ENCODE measurements at places on chromosomes 1 and 21. TPM values are rescaled to one million over a fixed set of nuclear protein-coding genes. Genes with fewer than 3 reads are reported as not detected.

RBBP5 gene
- total RNA-seq, result 16.7 TPM

- H3K4me3 ChIP-seq, result no peak overlapping the region
- peaks cover 13% of the 10 kb centered on the region for H3K27me3 ChIP-seq
- peak; percentile 54 for DNase-seq
Measured at GRCh38 chr1:230287674-230288315, 138.3 kb downstream of the PGBD5 start.

DNA sequence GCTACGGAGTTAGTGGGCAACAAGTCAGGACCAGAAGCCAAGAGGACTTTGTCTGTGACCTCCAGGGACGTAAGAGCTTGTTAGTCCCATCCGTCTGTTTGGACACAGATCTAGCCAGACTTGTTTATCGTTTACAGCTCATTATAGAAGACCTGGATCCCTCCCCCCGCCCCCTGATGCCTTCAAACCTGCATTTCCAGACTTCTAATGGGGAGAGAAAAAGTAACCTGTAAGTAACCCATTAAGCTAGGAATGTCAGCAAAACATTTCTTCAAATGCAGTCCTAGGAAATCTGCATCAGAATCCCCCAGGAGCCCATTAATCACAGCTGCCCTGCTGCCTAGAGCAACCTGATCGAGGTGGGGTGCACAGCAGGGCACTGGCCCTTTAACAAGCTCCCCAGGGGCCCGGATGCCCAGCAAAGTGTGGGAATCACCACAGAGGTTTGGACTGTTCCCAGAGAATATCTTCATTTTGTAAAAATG lies 1.4 kb upstream of the MAD2L2 start:
- no peak overlapping the region for H3K27ac ChIP-seq
- H3K4me3 ChIP-seq, result no peak overlapping the region
- no peaks in the 10 kb centered on the region for H3K36me3 ChIP-seq
- no peak for DNase-seq
- peaks cover 38% of the 10 kb centered on the region for H3K27me3 ChIP-seq

DNA sequence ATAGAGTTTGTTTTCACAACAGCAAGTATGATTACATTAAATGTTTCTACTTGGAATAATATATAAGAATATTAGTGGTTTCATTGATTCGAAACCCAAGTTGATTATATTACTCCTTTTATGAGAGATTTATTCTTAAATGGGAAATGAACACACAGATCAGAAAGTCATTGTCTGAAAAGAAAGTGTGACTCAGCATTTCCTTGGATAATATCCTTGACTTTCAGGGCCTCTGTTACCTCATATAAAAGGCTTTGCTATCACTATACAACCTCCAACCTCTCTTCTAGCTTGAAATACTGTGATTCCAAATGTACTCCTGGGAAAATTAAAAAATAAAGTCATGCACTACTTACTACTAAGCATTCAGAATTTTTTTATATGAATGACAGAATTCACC lies 295.3 kb upstream of the LYPLAL1 start:
- H3K4me3 ChIP-seq, result no peak overlapping the region
- H3K36me3 ChIP-seq, result no peaks in the 10 kb centered on the region
- no peak overlapping the region for H3K27ac ChIP-seq
- no peak for DNase-seq

- no peak overlapping the region for H3K27ac ChIP-seq
- no peak for DNase-seq
- no peak overlapping the region for H3K4me3 ChIP-seq
- peaks cover 6% of the 10 kb centered on the region for H3K4me1 ChIP-seq
- H3K36me3 ChIP-seq, result no peaks in the 10 kb centered on the region
Measured at GRCh38 chr1:239817276-239817675, 274.4 kb upstream of the FMN2 start.
